Stimulated activated CD8-positive, alpha-beta memory T cell treated with anti-CD3 and anti-CD28 coated beads, Interleukin-7, amount 100 ng/mL, for 1 hour (primary cell): ENCODE measurements at places on chromosomes 7 and 10.

DNA sequence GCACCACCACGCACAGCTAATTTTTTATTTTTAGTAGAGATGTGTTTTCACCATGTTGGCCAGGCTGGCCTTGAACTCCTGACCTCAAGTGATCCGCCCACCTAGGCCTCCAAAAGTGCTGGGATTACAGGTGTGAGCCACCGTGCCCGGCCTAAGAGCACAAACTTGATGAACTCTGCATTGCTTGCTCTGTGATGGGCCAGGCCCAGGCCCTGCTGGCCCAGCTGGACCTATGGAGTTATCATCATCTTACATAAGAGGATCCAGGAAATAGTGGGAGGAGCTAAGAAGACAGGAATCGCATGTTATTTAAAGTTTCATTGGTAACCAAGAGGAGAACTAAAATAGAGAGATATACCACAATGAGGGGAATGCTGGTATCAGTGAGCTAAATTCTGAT, 86.9 kb downstream of the DAGLB start:
- no peak for DNase-seq

- DNase-seq = no peak
Observed at GRCh38 chr10:34766266-34766600, 48.9 kb downstream of the PARD3 start.

DNA sequence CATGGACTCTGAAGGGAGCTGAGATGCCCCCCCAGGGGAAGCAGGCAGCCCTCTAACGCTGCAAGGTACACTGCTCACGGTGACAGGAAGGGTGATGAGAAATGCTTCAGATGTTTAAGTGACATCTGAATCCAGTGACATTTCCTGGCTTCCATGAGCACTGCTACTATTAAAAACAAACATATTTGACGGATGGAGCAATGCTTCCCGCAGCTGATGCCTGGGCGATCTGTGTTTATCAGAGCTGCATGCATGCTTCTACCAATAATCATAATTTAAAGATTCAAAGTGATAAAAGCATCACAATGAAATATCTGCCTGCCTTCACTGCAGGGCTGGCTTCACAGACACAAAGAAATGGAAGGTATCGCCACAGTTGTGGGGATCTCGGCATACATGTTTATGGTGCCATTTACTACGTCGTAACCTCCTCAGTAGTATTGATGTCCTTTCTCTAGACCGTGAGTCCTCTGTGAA, 66.1 kb upstream of the AOAH start:
- DNase-seq = no peak

- no peak for DNase-seq
Observed at GRCh38 chr10:6055929-6056328, 6.2 kb downstream of the IL2RA start.

- DNase-seq = no peak
Observed at GRCh38 chr10:62326176-62326575, 48.0 kb upstream of the ZNF365 start.

DNA sequence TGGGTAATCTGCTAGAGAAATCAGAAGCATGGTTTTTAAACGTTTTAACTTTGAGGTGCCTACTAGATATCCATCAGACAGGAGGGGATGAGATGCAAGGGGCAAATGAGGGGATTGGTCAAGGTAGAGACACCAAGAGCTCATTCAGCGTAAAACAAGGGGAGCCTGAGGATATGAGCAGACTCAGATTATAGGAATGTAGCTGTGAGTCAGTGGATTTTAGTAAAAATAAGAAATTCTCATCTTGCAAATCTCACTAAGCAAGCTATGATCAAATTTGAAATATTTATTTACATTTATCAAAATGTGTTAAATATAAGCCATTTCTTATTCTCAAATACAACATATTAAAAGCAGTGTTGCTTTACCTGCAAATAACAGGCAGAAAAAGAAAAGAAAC, 21.4 kb upstream of the TFEC start:
- no peak for DNase-seq

DNA sequence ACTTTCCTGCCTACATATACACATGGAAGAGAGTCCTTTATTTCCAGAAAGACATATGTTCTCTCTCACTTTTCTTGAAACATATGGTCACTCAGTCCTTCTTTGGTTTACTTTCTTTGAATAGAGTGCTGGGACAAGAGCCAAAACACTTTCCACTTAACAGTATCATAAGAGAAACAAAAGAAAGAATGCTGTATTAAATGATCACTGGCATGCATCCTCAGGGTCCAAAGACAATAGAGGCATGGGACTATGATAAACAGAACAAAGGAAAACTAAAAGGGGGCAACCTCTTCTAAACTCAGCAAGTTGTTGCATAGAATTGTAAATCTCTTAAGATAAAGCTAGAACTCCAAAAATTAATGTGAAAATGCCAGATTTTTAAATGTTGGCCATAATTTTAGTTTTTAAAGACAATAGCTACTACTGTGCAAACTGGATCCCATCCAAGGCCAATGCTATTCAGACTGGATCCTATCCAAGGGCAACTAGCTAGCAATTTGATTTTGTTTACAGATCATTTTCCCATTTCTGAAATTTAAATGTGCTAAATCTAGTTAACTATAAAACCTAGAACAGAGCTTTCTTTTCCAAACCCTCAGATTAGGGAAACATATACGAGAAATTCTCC, 687.5 kb downstream of the SORCS3 start:
- no peak for DNase-seq

DNA sequence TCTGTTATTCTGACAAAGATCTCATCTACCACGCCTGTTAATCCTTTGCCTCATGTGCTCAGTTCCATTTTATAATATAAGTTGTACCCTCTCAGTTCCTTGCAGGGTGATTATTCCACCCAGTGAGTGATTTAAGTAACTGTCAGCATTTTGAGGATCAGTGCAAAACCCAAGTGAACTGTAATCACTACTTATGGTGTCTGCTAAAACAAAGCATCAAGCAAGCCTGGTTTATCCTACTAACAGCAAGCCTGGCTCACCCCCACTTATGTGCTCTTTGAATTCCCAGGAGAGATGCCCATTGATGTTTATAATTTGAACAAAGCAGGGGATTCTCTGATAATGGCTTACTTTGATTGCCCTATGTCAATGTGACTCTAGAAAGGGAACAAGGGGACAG, 186.8 kb upstream of the LRGUK start:
- DNase-seq = no peak

GRCh38 chr7:83469491-83469890, 179.4 kb downstream of the SEMA3E start:
- no peak for DNase-seq

- no peak for DNase-seq
Observed at GRCh38 chr7:156534925-156535324, 105.6 kb upstream of the RNF32 start.

DNA sequence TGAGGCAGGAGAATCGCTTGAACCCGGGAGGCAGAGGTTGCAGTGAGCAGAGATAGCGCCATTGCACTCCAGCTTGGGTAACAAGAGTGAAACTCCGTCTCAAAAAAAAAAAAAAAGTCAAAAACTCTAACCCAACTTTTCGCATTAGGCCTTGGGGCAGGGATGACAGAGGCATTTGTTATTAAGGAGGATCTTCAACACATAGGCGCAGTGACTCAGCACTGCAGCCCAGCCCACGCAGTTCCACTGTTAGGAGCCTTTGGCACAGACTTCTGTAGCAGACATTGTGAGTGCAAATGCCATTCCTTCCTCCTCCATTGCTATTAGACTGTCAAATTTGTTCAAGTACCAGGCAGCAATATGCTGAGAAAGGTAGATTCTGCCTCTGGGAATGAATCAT, 43.1 kb upstream of the KLHL7 start:
- DNase-seq = no peak

GRCh38 chr7:125484755-125485154, 555.1 kb upstream of the POT1 start:
- no peak for DNase-seq

- no peak for DNase-seq
Observed at GRCh38 chr7:31027161-31027965, 24.7 kb upstream of the ADCYAP1R1 start.

GRCh38 chr7:14892961-14893360, 9.6 kb downstream of the DGKB start:
- DNase-seq = no peak

DNA sequence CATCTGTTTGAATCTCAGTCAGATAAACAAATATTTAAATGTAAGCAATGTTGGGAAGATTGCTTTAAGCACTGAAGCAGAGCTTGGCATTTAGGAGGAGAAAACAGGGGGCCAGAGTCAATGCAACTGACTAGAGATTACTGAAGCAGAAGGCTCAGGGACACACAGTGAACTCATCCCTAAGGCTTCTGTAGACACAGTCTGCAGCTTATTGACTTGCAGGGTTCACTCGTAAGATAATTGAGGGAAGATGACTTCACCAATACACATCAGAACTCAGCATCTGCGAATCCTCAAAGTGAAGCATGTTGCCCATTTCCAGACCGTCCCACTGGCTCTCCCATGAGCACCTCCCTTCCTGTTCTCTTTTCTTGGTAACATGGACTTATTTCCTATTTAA, 363.4 kb upstream of the PFKP start:
- no peak for DNase-seq

- DNase-seq = no peak
Observed at GRCh38 chr10:23404461-23404980, 34.4 kb upstream of the OTUD1 start.

DNA sequence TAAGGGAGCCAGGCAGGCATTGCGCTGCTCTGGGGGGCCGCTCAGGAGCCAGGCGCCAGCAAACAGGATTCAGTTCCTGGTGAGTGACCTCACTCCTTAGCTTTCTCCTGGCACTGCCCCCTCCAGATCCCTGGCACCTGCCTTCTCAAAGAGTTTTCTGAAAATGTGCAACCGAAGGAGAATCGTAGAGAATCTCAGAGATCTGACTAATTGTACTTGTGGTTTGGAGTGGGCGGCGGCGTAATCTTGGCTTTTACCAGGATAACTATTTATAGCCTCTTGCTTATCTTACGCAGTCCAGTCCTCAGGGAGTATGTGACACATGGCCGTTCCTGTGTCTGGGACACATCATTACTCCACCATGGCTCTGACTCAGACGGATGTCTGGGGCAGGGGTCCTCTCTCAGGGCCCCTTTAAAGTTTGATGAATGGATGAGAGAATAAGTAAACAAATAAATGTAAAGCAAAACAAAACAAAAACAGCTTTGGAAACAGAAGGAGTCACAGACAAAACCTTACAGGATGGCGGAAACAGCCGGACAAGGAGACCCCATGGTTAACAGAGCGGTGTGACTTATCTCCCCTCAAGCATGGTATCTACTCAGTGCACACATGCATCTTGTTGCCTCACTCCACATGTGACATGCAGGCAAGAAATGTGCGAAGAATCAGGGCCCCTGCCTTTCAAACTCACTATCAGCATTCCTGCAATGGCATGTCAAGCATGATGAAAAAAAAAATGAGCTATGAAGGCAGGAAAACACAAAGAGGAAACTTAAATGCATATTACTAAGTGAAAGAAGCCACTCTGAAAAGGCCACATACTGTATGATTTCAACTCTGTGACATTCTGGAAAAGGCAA, 99.7 kb downstream of the TNS3 start:
- no peak for DNase-seq

DNA sequence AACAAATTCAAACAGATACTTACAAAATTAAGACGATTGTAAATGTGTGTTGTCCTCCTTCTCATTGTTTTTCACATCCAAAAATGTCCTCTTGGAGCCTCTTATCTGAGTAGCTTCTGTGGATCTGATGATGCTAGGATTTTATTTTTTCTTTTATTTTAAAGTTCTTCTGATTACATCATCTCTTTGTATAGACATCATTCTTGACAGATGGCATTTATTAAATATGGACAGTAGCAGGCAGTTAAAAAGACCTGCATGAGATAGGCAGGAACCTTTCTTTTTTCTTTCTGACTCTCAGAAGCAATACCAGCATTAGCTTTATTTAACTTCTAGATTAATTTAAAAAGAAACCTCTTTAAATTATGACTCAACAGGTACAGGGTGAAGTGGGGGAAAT, at the start of gene RPA3:
RPA3 (minus strand) TSS at position 116 of the 400 bp plus-strand sequence. CDS start 78,189 bp downstream, outside the sequence.
- DNase-seq = no peak

- no peak for DNase-seq
Observed at GRCh38 chr7:41020056-41020455, 682.8 kb downstream of the INHBA start.

- no peak for DNase-seq
Observed at GRCh38 chr7:127798023-127798422, 146.0 kb downstream of the SND1 start.

DNA sequence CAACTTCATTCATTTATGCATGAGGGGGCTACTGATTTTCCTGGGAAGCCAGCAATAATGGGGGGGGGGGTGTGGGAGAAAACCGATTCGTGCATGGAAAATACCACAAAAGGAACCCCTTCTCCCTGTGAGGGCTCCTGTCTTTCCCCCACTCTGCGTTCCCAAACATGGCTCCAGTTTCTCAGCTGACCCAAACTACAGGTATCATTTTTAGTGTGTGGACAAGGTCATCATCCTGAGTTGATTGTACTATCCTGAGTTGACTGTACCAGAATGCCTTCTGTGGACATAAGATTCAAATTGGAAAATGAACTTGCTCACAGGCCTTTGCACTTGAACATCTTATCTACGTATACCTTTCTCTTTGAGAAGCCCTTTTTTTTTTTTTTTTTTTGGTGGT, 49.9 kb downstream of the ZRANB1 start:
- no peak for DNase-seq

- no peak for DNase-seq
Observed at GRCh38 chr7:35260246-35260645, 6.3 kb upstream of the TBX20 start.

- no peak for DNase-seq
Observed at GRCh38 chr10:62166331-62167131, 102.1 kb downstream of the RTKN2 start.

DNA sequence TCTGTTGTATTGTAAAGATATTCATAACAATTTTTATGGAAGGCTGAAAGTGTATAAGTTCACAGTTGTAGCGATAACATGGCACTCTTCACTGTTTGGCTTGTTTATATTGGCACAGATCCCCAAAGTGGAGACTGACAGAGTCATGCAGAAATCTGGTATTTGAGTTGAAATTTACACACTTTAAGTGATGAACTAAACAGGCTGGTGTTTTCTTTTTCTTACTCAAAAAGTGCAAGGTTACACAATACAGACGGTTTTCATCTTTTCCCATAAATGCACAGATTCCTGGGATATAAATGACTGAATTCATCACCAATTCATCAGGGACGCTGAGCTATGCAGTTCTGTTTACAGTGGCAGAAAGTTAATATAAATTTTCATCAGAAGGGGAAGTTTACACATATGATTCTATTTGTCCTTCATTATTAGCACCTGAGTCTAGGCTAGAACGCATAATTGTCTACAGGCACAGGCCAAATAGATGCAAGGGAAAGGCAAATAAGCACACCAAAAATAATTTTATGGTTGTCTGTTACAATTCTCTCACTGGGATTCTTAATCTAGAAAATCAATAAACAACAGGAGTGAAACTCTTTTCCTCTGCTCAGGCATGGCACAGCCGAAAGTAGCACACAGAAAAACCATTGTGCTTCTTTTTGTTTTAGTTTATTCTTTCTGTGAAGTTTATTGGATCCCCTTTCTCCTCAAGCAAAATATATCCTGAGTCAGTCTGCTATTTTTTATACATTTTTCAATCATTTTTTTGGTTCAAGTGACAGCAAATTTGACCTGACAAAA, 88.0 kb downstream of the FOXP2 start:
- no peak for DNase-seq
